ENCODE measurements at places on chromosomes 7 and 10.

DNA sequence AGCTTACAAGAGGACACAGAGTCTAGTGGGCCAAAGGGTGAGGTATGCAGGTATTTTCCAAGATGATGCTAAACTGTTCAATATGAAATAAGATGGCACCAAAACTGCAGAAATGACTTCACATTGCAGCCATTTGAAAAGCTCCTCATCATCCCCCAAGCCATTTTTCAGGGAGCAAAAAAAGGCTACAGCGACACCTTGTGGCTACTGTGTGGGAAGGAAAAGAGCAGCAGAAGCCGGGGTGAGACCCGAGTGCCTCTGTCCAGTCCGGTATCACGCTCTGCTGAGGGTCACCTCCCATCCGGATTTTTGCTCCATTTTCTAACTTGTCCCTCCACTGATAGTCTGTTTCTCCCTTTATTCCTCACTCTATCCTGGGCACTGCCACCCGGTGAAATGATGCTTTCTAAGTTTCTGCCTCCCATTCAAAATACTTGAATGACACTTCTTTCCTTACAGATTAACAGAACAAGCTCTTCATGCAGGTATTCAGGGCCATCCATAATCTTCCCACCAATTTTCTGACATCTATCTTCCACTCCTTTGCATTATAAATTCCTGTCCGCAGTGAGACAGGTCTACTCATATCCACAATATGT is 220.2 kb downstream of the DGKI start:
- peak; percentile 17 for DNase-seq

GRCh38 chr7:151301471-151302462 is 39.8 kb upstream of the NUB1 start:
- no peak for DNase-seq

GRCh38 chr7:52758356-52758755 is 277.1 kb upstream of the POM121L12 start:
- no peak for DNase-seq

DNA sequence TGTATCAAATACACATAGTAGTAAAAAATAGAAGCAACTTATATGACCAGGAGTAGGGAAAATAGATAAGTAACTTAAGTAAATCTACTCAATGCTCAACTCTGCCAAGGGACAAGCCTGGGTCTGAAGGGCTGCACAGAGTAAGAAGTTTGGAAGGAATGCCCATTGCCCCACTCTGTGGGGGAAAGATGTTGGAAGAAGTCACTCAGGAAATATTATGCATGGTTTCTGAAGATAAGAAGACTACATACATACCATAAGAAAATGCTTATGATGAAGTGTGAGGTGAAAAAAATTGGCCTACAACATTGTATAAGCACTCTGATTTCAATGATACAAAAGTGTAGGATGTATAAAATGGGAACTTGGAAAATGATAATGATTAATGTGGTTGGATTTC is 54.0 kb downstream of the LAMB4 start:
- no peak for DNase-seq

- no peak for DNase-seq
Observed at GRCh38 chr10:29642990-29643389, 8.2 kb upstream of the SVIL start.

DNA sequence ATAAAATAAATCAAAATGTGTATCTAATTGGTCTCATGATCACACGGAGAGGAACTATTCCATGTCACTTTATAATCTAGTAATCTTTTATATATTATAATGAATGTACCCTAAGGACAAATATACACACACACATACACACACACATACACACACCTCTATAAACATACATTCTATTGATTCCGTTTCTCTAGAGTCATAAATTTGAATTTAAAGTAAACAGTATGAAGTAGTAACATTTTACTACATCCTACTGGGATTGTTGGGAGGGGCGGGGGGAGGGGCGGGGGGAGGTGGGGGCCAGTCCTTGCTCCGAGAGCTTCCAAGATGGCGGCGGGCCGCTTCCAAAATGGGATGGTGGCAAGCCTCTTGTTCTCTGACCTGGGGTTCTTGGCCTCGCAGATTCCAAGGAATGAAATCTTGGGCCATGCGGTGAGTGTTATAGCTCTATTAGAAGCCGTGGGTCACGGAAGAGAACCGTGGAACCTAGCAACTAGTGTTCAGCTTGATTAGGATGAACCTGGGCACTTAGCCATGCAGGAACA is 143.2 kb downstream of the REEP3 start:
- DNase-seq = no peak

- no peak for DNase-seq
Observed at GRCh38 chr7:94633014-94633341, 23.0 kb downstream of the SGCE start.

- no peak for DNase-seq
Observed at GRCh38 chr10:131982796-131983195, 1.1 kb upstream of the BNIP3 start.

- peak; percentile 50 for DNase-seq
Observed at GRCh38 chr10:132397036-132397541, at the start of gene PWWP2B. TSS of gene PWWP2B (plus strand) at chr10:132397200. CDS start at chr10:132397227, 27 bp downstream.

DNA sequence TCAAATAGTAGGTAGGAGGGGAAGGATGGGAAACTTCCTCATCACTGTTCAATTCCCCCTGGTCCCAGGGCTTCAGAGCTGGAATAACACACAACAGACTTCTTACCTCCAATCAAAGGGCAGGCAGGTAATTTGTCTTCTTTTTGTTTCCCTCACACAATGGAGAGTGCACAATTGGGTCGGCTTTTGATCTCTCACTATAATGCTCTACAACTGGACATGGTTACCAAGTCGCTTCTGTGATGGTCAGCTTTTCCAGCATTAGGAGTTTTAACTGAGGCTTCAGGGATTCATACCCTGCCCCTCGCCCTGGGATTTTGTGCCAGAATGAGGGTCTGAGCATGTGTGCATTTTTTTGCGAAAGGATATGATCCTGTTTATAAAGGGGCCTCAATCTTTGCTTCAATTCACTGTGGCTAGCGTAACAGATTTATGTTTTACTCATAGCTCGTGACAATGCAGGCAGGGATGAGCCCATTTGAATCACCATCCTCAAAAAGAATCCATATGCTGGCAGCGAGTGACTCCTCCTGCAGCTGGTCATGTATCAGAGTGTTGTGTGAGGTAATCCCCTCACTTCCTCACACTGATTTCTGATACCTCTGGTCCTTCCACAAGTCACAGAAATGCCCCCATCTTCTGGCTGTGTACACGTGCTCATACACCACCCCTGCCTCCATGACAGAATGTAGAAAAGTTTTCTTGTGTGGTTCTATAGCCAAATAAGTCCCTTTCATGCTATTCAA is 189.6 kb downstream of the CTTNBP2 start:
- no peak for DNase-seq

DNA sequence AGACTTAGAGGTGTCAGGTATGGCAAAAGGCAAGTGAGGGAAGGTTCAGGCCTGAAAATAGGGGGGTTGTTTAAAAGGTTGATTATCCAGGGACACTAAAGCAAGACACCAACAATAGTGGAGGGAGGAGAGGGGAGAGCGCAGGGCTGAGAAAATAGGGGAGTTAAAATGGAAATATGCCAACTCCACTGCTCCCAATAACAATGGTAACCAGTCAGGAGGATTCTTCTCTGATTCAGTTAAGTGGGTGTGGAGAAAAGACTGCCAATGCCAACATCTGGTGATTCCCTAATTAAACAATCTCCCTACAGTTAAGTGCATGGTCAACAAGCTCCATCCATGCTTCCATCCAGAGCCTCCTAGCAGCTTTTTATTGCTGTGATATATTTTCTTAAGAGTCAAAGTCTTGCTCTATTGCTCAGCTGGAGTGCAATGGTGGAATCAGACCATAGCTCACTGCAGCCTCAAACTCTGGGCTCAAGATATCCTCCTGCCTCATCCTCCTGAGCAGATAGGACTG is 183.3 kb downstream of the JAZF1 start:
- DNase-seq = no peak

DNA sequence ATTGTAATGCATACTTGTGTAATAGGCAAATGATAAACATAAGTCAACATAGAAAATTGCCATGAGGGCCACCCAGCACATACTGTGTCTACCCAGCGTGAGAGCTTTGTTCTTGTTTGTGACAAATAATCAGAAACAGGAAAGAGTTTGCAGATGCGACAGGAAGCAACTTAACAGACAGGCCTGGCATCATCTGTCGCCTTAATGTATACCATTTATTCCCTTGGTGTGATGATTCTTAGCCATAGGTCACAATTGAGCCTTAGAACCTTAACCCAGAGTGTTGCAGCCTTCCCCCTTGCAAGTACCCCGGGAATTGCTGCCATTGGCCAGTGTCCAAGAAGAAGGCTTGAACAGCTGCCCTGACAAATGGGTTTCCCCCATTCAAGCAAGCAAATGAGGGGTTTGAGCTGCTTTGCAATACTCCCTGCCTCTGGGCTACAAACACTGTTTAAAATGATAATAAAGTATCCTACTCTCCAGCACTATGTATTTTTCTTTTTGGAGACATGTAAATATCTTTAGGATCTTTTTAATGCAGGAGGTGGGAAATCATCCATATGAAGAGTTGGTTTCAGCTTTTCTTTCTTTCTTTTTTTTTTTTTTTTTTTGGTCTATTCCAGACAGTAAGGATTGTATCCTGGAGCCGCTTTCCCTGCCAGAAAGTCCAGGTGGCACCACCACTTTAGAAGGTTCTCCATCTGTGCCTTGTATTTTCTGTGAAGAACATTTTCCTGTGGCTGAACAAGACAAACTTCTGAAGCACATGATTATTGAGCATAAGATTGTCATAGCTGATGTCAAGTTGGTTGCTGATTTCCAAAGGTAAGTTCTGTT is 80.0 kb downstream of the ZNF277 start:
- no peak for DNase-seq

GRCh38 chr7:123862775-123863174 is 17.8 kb downstream of the HYAL4 start:
- no peak for DNase-seq

GRCh38 chr7:112411186-112411795 is 39.0 kb upstream of the IFRD1 start:
- no peak for DNase-seq

GRCh38 chr10:69088801-69089501 is 1.0 kb downstream of the SRGN start:
- peak; percentile 86 for DNase-seq

DNA sequence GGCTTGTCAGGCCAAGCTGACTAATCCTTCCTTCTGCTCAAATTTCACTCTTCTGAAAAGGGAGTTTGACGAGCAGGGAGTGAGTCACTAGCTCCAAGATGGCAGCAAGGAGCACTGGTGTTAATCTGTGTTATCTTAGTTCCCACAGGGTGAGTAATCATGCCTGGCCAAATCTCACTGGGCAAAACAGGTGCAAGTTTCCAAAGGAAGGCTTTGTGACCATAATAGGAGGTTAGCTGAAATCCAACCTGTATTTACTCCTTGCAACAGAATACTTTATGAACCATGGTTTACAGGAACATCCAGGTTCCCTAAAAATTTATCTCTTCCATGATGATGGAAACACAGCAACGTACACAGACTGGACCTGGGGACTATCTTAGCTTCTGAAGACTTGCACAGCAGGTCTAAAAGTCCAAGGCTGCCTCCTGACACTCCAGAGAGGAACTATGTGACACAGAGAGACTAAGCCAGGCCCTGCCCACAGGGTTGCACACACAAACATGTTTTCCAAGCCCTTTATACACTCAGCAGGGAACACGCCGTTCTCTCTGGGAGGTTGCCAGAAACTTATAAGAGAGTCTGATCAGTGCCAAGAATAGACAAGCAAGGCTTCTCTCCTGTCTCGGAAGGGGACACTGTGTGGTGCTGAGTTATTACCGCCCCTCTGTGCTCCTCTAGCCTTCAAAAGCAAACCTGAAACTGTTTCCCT is 46.3 kb downstream of the PDK4 start:
- DNase-seq = no peak

DNA sequence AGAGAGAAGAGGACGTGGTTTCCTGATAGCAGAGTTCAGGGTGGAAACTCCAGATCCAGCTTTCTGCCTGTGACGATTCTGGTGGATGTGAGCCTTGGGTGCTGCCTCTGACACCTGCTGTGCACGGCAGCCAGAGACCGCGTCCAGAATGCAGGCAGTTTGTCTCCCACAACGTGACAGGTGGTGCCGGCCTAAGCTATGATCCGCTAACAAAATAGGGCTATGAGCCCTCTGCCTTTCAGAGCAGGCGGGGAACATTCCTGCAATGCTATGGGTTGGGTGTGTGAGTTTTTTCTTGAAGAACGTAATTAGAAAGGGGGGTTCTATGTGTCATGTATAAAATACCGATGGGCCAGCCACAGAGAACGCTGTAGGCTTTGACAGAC is 297.3 kb upstream of the PRKCQ start:
- no peak for DNase-seq

DNA sequence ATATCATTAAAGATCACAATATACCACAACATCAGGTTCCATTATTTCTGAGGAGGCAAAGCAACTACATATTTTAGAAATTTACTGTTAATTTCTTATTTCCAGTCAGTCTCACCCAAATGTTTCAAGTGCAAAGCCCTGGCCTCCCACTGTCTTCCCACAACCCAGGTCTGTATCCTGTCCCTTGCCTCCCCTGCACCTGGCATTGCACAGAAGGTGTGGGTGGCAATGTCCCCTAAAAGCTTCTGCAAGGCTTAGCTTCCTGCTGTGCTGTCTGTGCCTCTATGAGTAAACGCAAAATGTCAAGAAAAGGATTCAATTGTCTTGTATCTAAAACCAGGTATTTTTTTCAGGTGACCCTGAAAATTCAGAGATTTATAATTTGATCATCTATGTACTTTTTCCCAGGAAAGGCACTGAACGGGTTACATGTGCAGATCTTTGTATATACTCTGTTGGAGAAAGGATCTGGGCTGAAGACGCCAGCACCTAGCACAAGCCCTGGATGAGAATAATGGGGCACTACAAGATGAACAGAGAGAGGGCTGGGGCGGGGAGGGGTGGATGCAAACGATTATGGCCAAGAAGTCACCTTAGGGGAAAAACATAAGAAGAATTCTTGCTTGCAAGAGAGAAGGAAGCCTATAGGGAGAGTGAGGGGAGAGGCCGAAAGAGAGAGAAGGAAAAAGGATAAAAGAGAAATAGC is 3.1 kb upstream of the ANTXRL start:
- no peak for DNase-seq

GRCh38 chr7:45712872-45713668 is 138.9 kb downstream of the ADCY1 start:
- no peak for DNase-seq

DNA sequence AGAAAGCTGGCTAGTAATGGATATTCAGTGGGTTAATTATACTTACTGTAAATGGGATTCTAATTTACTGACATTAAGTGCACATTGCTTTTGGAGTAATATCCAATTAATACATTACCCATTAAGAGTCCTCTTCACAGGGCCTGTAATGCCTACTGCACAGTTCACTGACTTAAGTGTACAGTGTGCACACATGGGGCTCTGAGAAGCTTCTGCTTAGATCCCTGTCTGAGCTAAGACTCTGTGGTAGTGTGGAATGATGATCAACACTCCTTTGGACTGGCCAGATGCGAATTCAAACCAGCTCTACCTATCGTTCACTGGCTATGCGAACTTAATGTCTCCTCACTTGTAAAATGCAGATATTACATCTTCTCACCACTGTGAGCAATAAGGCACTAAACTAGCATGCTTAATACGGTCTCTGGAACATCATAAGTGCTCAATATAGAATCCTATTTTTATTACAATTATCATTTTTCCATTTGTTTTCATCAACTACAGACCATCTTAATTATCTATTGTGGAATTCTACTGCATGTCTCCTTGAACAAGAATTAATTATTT is 53.8 kb upstream of the SEC61G start:
- DNase-seq = no peak

GRCh38 chr10:101841826-101842225 is 1.8 kb downstream of the KCNIP2 start:
- no peak for DNase-seq
